ENCODE measurements at places on chromosomes 7 and 10.

- DNase-seq: no peak
Observed at GRCh38 chr7:96069401-96069800, 252.5 kb downstream of the SLC25A13 start.

DNA sequence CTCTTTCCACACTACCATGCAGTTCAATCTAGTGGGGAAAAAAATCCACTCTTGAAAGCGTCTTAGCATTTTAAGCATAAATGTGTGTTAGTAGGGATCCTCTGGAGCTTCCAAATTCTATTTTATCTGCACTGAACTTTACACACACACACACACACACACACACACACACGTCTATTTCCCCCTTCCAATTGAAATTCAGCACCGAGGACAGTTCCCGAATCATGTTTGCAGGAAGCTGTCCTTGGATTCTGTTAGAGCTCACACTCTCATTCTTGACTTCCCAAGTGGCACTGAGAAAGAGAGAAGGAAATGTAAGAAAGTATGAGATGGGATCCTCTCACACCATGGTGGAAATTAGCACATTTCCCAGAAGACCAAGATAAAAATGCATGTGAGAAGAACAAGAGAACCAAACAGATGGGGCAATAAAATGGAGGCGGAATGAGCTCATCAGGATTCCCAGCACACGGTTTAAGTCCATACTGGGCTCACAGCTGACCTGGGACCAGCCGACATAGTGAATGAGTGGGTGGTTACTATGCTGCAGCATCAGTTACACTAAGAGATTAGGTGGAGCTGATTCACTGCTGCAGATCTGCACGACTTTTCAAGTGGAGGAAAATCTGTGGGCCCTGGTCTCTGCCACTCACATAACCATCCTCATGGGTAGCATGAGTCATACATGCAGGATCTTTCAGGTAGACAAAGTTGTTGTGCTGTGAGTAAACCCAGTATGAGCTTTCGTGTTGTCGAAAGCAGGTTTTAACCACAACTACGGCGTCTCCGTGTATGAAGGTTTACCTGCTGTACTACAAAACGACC, 3.3 kb upstream of the NPTX2 start:
- DNase-seq: no peak

- DNase-seq: no peak
Observed at GRCh38 chr10:64261092-64261491, 739.9 kb downstream of the REEP3 start.

GRCh38 chr7:115548756-115549155, 481.8 kb downstream of the TFEC start:
- no peak for DNase-seq

- DNase-seq: no peak
Observed at GRCh38 chr10:37479469-37479868, 354.1 kb downstream of the ANKRD30A start.
